ENCODE measurements at places on chromosomes 13 and 19.
A peak's percentile ranks its signal among the peaks of the same experiment; 100 is the strongest.

GRCh38 chr13:63190742-63191141, 1775.1 kb upstream of the PCDH20 start:
- peak; percentile 62 for DNase-seq

DNA sequence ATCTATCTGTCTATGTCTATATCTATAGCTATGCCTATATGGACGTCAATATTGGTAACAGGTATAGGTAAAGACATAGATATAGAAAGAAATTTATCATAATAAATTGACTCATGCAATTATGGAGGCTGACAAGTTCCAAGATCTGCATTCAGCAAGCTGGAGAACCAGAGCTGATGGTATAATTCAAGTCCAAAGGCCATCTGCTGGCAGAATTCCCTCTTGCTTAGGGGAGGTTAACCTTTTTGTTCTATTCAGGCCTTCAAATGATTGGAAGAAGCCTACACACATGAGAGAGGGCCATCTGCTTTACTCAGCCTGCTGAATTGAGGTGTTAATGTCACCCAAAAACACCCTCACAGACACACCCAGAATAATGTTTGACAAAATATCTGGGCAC, 10.8 kb downstream of the RASL11A start:
- DNase-seq, result no peak

- DNase-seq, result no peak
Observed at GRCh38 chr19:53936029-53936428, 26.7 kb upstream of the CACNG8 start.

GRCh38 chr13:112977091-112977490, 8.1 kb downstream of the MCF2L start:
- no peak for DNase-seq

DNA sequence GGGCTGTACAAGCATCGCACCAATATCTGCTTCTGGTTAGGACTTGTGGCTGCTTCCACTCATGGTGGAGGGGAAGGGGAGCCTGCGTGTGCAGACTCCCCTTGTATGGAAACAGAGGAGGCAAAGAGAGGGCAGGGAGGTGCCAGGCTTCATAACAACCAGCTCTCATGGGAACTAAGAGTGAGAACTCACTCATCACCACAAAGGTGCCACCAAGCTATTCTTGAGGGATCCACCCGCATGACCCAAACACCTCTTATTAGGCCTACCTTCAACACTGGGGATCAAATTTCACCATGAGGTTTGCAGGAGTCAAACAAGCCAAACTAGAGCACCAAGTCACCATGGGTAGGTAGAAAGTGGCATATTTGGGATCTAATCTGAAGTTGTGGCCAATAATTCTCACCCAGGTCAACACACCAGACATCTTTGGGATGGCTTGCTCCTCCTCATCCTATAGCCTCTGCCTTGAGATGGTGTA, 46.4 kb downstream of the RUBCNL start:
- no peak for DNase-seq

DNA sequence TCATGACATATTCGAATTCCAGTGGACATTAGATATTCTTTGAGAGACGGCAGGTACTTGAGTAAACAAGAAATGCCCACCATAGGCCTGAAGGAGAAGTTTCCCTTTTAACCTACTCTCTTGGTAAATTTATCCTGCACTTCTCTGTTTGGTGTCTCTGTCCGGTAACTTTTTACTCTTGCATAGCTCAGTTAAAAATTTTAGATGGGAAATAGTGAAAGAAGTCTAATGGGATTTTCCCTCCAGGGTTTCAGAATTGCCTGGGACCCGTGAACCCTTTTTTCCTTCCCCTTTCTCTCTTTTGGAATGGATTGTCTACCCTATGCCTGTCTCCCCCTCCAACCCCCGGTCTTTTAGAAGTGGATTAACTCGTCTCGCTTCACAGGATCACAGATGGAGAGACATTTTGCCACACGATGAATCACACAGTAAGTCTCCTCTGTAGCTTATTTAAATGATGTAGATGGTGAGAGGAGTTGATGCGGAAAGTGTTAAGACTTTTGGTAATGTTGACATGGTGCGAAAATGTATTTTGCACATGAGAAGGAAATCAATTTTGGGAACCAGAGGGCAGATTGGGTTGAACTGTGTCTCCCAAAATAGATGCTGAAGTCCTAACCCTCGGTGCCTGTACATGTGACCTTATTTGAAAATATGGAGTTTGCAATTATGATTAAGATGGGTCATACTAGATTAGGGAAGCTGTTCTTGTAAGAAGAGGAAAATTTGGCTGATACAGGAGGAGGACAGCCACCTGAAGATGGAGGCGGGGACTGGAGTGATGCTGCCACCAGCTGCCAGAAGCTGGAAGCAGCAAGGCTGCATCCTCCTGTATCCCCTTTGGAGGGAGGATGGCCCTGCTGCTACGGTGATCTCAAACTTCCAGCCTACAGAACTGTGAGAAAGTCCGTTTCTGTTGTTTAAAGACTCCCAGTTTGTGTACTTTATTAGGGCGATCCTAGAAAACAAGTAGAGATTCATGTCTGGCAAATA, 711 bp upstream of the MIPEP start:
- no peak for DNase-seq

DNA sequence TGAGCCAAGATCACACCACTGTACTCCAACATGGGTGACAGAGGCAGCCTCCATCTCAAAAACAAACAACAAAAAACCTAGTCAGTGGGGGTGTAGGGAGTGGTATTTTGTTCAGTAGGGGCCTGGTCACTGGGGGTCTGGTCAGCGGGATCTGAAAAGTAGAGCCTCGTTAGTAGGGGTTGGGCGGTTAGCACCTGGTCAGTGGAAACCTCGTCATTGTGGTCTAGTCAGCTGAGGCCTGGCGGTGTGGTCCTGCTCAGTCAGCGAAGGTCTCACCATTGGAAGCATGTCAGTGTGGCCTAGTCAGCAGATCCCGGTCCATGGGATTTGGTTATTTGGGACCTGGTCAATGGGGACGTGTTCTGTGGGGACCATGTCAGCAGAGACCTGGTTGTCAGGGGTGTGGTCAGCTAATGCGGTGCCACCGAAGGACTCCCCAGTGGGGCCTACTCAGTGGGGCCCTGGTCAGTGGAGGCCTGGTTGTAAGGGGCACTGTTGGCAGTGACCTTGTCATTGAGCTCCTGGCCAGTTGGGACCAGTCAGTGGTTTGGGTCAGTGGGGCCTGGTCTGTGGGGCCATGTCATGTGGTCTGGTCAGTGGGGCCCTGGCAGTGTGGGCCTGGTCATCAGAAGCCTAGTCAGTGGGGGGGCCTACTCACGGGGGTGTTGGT, 63.0 kb upstream of the TPM4 start:
- no peak for DNase-seq

DNA sequence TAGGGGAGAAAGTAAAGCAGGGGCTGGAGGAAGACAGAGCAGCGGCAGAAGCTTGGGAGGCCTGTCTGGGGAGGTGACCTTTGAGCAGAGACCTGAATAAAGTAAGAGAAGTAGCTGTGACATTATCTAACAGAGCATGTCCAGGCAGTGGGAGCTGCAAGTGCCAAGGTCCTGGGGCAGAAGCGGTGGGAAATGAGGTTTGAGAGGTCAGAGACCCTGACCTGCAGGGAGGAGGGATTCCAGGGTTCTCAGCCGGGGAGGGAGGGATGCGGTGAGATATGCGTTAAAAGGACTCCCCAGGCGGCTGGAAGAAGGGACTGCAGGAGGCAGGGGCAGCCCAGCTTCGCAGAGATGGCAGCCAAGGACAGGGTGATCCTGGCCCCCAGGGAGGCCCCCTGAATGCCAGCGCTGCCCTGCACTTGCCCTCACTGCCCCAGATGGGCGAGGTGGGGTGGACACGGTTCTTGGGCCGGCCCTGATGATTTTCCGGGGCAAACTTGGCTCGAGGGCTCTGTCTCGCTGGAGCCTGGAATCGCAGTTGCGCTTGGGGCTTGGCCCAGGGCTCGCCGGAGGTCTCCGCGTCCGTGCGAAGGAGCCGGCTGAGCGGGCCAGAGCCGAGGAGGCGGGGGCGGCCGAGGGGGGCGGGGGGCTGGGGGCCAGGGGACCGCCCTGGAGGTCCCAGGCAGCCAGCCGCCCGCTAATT, 3.2 kb downstream of the CRLF1 start:
- DNase-seq, result no peak

- DNase-seq, result no peak
Observed at GRCh38 chr19:33465834-33466233, 55.8 kb downstream of the PEPD start.

DNA sequence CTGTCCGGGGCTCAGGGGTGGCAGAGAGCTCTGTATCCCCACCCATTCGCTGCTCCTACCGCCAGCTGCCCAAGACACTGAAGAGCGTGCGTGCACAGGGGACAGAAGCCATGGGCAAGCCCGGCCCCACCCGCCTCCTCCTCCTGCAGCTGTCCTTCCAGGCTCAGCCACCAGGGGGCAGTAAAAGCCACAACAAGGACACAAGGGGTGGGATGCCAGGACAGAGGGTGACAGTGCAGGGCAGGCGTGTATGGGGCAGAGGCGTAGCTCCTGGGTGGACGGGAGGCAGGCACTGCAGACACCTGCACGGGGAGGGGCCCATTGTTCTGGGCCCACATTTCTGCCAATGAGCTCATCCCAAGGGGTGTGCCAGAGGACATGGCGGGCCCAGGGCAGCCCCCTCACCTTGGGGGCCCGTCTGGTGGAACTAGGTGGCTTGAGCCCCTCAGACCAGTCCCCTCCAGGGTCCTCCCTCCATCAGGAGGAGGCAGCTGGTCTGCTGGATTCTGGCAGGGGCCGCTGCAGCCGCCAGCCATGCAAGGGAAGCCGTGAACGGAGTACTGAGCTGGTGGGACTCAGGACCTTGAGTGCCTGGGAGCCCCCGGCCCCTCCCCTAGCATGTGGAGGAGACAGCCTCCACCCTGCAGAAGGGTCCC, 61.2 kb downstream of the MLLT1 start:
- DNase-seq, result peak; percentile 70

DNA sequence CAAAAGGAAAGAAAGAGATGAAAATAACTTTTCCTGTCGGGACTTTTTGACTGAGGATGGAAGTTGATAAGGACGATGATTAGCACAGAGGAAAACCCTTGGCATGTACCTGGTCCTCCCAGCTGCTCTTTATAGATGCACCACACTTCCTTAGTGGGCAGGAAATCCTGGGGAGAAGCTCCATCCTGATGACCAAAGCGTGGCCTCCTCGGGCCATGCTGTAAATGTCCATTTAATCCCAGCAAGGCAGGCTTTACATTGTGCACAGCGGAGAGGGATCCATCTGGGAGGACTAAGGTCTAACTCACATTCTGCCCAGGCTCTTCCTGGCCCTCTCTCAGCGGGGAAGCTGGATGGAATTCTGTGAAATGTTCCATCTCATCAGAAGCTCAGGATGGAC, 113.5 kb downstream of the COL4A2 start:
- DNase-seq, result no peak

GRCh38 chr13:74978591-74978990, 503.4 kb downstream of the TBC1D4 start:
- no peak for DNase-seq

DNA sequence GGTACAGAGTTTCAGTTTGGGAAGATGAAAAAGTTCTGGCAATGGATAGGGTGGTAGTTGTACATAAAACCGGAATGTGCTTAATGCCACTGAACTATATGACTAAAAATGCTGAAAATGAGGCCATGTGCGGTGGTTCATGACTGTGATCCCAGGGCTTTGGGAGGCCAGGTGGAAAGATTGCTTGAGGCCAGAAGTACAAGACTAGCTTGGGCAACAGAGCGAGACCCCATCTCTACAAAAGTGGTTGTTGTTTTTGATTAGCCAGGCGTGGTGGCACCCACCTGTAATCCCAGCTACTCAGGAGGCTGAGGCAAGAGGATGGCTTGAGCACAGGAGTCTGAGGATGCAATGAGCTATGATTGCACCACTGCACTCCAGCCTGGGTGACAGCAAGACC, 12.8 kb downstream of the SMAD9 start:
- no peak for DNase-seq

DNA sequence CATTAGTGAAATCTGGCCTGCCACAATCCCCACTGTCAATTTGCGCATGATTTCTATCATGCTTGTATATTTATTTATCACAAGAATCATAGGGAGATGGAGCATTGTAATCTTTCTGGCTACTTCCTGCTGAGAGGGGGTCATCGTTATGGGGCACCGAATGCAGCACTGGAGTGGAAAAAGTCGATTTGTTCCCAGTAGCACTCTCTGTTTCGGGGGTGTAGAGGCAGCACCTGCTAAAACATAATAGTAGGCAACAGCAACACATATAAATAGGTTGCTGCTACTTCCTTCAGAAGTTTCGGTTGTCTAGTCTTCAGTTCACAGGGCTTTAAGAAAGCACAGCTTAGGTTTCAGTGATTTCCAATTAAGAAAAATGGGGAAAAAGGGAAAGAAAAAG, 23.4 kb upstream of the CEACAM21 start:
- no peak for DNase-seq

- no peak for DNase-seq
Observed at GRCh38 chr19:29323021-29323430, 110.1 kb upstream of the UQCRFS1 start.

DNA sequence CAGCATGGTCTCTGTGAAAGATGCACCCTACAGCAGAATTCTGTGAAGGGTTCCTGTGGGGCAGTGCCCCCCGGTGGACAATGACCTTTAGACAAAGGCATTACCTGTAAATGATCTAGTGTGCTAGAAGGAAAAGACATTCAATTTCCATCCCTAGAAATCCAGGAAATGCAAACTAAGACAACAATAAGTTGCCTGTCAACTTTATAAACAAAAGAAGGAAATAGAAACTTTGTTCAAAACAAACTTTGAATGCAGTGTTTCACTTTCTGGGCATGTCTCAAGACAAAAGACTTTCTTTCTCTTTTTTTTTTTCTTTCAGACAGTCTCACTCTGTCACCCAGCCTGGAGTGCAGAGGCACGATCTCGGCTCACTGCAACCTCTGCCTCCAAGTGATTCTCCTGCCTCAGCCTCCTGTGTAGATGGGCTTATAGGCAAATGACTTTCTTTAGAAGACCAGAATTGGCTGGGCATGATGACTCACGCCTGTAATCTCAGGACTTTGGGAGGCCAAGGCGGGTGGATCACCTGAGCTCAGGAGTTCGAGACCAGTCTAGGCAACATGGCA, 15.5 kb downstream of the TEX101 start:
- no peak for DNase-seq

DNA sequence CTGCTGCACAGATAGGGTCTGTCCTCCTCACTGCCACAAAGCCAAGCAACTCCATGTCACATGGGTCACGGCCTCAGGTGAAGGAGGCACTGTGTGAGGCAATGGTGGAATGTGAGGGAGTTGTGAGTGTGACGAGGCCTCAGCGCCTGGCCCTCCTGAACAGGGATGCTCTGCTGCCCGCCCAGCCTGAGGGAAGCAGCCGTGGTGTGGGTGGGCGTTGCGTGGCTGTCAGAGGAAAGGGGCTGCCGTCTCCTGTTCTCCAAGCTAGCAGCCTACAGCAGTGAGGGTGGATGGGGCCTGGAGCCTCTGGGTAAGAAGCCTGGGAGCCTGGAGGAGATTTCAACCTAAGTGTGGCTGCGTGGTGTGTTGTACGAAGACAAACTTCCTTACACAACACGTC, 125.0 kb downstream of the COL4A1 start:
- DNase-seq, result no peak
